Activated B cell treated with CpG ODN at 0.5 μM for 24 hours (primary cell): ENCODE measurements at places on chromosomes 3 and 15. TPM values are rescaled to one million over a fixed set of nuclear protein-coding genes. Genes with fewer than 3 reads are reported as not detected.
A peak's percentile ranks its signal among the peaks of the same experiment; 100 is the strongest.

GRCh38 chr3:65618599-65618998 lies 420.1 kb downstream of the MAGI1 start:
- H3K36me3 ChIP-seq = no peaks in the 10 kb centered on the region
- H3K4me3 ChIP-seq = no peak overlapping the region
- no peak for DNase-seq
- H3K27me3 ChIP-seq = no peaks in the 10 kb centered on the region
- H3K4me1 ChIP-seq = no peaks in the 10 kb centered on the region

- no peak overlapping the region for H3K4me3 ChIP-seq
- H3K27ac ChIP-seq = no peak overlapping the region
- peaks cover 15% of the 10 kb centered on the region for H3K27me3 ChIP-seq
- no peaks in the 10 kb centered on the region for H3K36me3 ChIP-seq
These were observed 42.8 kb upstream of the THSD4 start for GRCh38 chr15:71072423-71072822.

- peak overlapping the region; percentile 18 for H3K27ac ChIP-seq
- H3K4me1 ChIP-seq = peaks cover 60% of the 10 kb centered on the region
- H3K36me3 ChIP-seq = peaks cover 15% of the 10 kb centered on the region
- DNase-seq = no peak
These were observed 7.5 kb downstream of the ZNF710 start for GRCh38 chr15:90008607-90009006.

Gene GRK7
- total RNA-seq = not detected in 2 replicates

Gene SCN11A
- total RNA-seq = 0.16 and 0.20 TPM in 2 replicates

Gene FSD2
- not detected in 2 replicates for total RNA-seq

GRCh38 chr3:72322264-72322976 lies 525.8 kb downstream of the SHQ1 start:
- no peaks in the 10 kb centered on the region for H3K27me3 ChIP-seq
- H3K4me3 ChIP-seq = no peak overlapping the region
- no peaks in the 10 kb centered on the region for H3K4me1 ChIP-seq
- H3K36me3 ChIP-seq = no peaks in the 10 kb centered on the region

DNA sequence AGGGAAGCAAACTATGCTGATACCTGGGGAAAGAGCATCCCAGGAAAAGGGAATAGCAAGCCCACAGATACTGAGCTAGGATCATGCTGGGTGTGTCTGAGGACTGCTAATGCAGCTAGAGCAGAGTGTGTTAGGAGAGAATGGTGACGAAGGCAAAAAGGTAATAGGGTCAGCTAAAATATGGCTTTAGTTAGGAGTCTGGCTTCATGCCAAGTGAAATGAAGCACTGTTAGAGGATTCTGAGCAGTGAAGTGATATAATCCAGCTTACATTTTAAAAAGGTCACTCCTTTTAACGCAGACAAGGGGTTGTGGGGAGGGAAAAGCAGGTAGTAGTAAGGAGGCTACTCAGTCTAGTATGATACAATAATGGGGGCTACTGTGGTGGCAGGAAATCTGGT lies 30.4 kb downstream of the SECISBP2L start:
- H3K27ac ChIP-seq = no peak overlapping the region
- no peaks in the 10 kb centered on the region for H3K4me1 ChIP-seq
- DNase-seq = no peak
- peaks cover 73% of the 10 kb centered on the region for H3K36me3 ChIP-seq
- no peak overlapping the region for H3K4me3 ChIP-seq
- H3K27me3 ChIP-seq = no peaks in the 10 kb centered on the region

Gene GRM2
- 0.58 and 1.4 TPM in 2 replicates for total RNA-seq

GRCh38 chr3:40207796-40208195 lies 101.7 kb upstream of the EIF1B start:
- no peak overlapping the region for H3K27ac ChIP-seq
- H3K27me3 ChIP-seq = no peaks in the 10 kb centered on the region
- DNase-seq = no peak
- no peaks in the 10 kb centered on the region for H3K36me3 ChIP-seq
- H3K4me1 ChIP-seq = no peaks in the 10 kb centered on the region

Gene CPOX
- 17.3 and 17.5 TPM in 2 replicates for total RNA-seq

DNA sequence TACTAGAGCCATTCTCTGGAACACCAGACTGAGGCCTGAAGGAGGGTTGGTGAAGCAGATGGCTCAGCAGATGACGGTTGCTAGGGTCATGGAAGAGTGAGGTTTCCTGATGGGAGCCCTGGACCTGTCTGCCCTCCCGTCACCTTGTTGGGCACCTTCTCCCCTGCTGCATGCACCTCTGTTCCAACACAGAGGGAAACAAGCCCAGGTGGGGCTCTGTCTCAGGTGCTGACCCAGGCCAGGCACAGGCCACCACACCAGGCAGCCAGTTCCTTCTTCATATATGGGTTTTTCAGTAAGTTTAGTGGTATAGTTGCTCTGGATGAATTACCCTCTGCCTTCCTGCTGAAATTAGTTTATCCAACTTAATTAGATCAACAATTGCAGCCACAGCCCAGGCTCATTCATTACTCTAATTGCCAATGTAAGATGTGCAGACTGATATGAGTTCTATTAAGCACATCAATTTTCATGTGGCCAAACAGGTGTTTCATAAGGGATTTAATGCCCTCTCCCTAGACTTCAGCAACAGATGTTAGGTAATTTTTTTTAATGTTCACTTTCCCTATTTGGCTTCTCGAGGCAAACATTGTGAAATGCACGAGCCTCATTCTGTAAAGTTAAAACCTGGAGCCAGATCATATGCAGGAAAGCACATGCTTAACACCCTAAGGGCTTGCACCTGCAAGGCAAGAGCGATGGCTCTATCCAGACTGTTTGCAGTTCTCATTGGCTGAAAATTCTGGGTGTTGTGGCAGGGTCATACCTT lies 174.8 kb downstream of the CHDH start:
- no peak overlapping the region for H3K27ac ChIP-seq
- H3K4me3 ChIP-seq = no peak overlapping the region
- no peak for DNase-seq

- DNase-seq = no peak
- peak overlapping the region; percentile 38 for H3K4me3 ChIP-seq
- H3K27me3 ChIP-seq = no peaks in the 10 kb centered on the region
- H3K36me3 ChIP-seq = peaks cover 73% of the 10 kb centered on the region
- H3K4me1 ChIP-seq = peaks cover 57% of the 10 kb centered on the region
- H3K27ac ChIP-seq = peak overlapping the region; percentile 2
These were observed 3.3 kb downstream of the RPL15 start for GRCh38 chr3:23920151-23920655.

GRCh38 chr15:55283379-55284147 lies 6.0 kb downstream of the RAB27A start:
- H3K36me3 ChIP-seq = peaks cover 7% of the 10 kb centered on the region
- H3K4me3 ChIP-seq = no peak overlapping the region
- no peak overlapping the region for H3K27ac ChIP-seq
- no peaks in the 10 kb centered on the region for H3K27me3 ChIP-seq
- no peak for DNase-seq

- no peak overlapping the region for H3K4me3 ChIP-seq
- H3K27me3 ChIP-seq = no peaks in the 10 kb centered on the region
- DNase-seq = no peak
- H3K27ac ChIP-seq = no peak overlapping the region
These were observed 414.9 kb downstream of the NAALADL2 start for GRCh38 chr3:175274056-175274455.

- H3K36me3 ChIP-seq = no peaks in the 10 kb centered on the region
- no peaks in the 10 kb centered on the region for H3K27me3 ChIP-seq
- no peak for DNase-seq
These were observed 10.3 kb downstream of the ZBTB47 start for GRCh38 chr3:42663581-42664437.

DNA sequence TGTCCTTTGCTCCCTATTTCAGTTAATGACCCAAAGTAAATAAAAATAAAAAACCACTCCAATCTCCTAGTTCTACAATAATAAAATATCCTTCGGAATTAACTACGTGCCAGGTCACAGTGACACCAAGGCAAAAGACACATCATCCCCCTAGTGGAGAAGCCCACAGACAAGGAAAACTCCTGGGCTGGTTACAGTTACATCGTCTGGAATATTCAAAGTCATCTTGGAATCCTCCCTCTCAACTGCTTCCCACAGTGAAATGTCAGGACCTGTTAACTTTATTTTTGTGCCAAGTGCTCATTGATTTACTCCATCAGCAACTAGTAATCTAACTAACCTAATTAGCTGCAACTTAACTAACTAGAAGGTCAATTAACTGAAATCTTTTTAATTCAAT lies 349.3 kb downstream of the MAGI1 start:
- H3K4me1 ChIP-seq = no peaks in the 10 kb centered on the region
- no peaks in the 10 kb centered on the region for H3K36me3 ChIP-seq
- no peak overlapping the region for H3K27ac ChIP-seq
- no peak for DNase-seq
- H3K27me3 ChIP-seq = no peaks in the 10 kb centered on the region

Gene DGKG
- 3.9 and 4.2 TPM in 2 replicates for total RNA-seq

- no peak within 1 kb of the TSS for H3K4me3 ChIP-seq
- no peaks in the 10 kb centered on the region for H3K36me3 ChIP-seq
- no peaks in the 10 kb centered on the region for H3K4me1 ChIP-seq
- peaks cover 4% of the 10 kb centered on the region for H3K27me3 ChIP-seq
- DNase-seq = no peak
- no peak within 1 kb of the TSS for H3K27ac ChIP-seq
These were observed at the start of gene PLA2G4E for GRCh38 chr15:42020713-42021273. Gene PLA2G4E, minus strand, starts transcription at chr15:42021042. Its CDS starts 12 bp downstream, at chr15:42021030.

GRCh38 chr3:143935678-143936077 lies 35.9 kb upstream of the DIPK2A start:
- H3K27me3 ChIP-seq = peaks cover 18% of the 10 kb centered on the region
- H3K4me1 ChIP-seq = no peaks in the 10 kb centered on the region
- no peak overlapping the region for H3K27ac ChIP-seq
- H3K4me3 ChIP-seq = no peak overlapping the region
- no peak for DNase-seq

- peaks cover 29% of the 10 kb centered on the region for H3K4me1 ChIP-seq
- no peaks in the 10 kb centered on the region for H3K27me3 ChIP-seq
- H3K4me3 ChIP-seq = no peak overlapping the region
- no peak for DNase-seq
- H3K36me3 ChIP-seq = peaks cover 14% of the 10 kb centered on the region
- H3K27ac ChIP-seq = no peak overlapping the region
These were observed 42.0 kb downstream of the CD86 start for GRCh38 chr3:122097141-122097540.

- no peaks in the 10 kb centered on the region for H3K27me3 ChIP-seq
- H3K27ac ChIP-seq = no peak overlapping the region
- peaks cover 14% of the 10 kb centered on the region for H3K36me3 ChIP-seq
These were observed 128.6 kb downstream of the GSK3B start for GRCh38 chr3:119965692-119966091.

Gene MORC1
- not detected in 2 replicates for total RNA-seq

DNA sequence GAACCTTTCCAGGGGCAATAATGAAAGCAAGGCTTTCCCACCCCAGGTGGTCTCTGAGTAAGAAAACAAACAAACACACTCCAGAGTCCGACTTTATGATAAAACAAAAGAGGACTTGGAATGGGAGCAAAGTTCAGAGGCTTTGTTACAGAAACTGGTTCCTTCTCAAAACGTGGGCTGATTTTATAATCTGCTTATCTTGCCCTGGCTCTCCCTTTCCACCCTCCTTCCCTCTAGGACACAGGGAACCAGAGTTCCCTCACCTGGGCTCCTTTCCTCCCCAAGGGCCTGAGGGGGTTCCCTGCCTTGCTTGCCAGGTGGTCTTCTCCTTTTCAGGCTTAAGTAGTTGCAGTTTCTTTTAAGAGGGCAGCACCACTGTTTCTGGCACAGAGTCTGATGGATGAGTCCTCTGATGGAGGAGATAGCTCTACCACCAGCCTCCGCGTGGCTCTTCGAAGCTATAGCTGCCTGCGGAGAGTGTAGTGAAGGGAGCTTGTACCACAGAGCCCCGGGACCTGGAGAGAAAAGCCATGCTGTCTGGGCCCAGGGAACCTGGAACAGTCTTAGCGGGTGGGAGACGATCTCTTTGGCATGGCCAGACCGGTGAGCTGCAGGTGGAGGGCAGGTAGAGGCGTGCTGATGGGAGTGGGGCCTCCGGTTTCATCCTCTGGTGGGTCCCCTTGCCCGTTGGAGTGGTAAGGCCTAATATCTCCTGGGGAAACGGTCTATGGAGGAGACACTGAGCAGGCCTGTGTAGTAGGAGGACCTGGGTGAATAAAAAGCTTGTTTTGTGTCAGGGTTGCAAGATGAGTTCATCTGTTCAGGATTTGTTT lies 68.7 kb downstream of the SMAD6 start:
- no peaks in the 10 kb centered on the region for H3K27me3 ChIP-seq
- H3K4me1 ChIP-seq = peaks cover 3% of the 10 kb centered on the region
- H3K36me3 ChIP-seq = no peaks in the 10 kb centered on the region
- no peak overlapping the region for H3K27ac ChIP-seq

- no peaks in the 10 kb centered on the region for H3K4me1 ChIP-seq
- DNase-seq = no peak
- no peaks in the 10 kb centered on the region for H3K36me3 ChIP-seq
- no peak overlapping the region for H3K27ac ChIP-seq
- no peak overlapping the region for H3K4me3 ChIP-seq
These were observed 390.6 kb upstream of the WNT5A start for GRCh38 chr3:55877703-55878102.

DNA sequence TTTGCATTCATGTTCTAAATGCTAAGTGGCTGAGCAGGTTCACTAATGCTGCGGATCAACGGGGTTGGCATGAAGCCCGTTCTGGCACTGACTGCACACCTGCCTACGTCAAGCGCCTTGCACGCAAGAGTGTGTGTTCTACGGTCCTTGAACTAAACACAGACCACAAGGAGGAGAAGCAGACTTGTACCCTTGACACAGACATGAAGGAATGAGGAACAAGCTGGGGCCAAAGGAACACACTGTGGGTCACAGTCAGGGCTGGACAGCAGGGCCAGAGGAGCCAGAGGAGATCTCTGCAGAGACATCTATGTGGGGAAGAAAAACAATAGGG lies 48.0 kb upstream of the LDHAL6B start:
- H3K27ac ChIP-seq = no peak overlapping the region
- H3K4me3 ChIP-seq = no peak overlapping the region
- no peaks in the 10 kb centered on the region for H3K27me3 ChIP-seq
- H3K4me1 ChIP-seq = no peaks in the 10 kb centered on the region

GRCh38 chr3:42159706-42160472 lies 68.7 kb downstream of the TRAK1 start:
- no peak for DNase-seq
- H3K4me3 ChIP-seq = no peak overlapping the region
- peak overlapping the region; percentile 3 for H3K27ac ChIP-seq
- peaks cover 80% of the 10 kb centered on the region for H3K4me1 ChIP-seq
- H3K36me3 ChIP-seq = peaks cover 7% of the 10 kb centered on the region

GRCh38 chr15:48059791-48060190 lies 61.0 kb upstream of the SLC24A5 start:
- H3K36me3 ChIP-seq = no peaks in the 10 kb centered on the region
- H3K4me1 ChIP-seq = no peaks in the 10 kb centered on the region
- no peaks in the 10 kb centered on the region for H3K27me3 ChIP-seq

DNA sequence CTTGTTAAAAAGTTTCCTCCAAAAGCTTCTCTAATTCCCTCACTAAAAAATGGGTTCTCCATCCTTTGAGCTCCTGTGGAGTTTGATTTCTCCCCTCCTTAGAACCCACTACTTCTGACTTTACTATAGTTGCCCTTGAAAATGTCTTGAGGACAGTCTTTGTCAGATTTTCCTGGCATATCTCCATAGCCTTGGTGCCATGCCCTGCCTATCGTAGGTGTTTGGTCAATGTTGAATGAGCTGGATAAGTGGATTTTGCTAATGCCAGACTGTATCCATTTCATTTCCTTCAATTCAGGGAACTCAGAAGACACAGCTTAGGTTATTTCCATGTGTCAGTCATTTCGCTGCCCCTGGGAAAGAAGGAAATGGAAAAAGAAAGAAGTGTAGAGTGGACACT lies 40.6 kb downstream of the TMEM266 start:
- H3K36me3 ChIP-seq = no peaks in the 10 kb centered on the region
- H3K4me1 ChIP-seq = no peaks in the 10 kb centered on the region

- no peak overlapping the region for H3K27ac ChIP-seq
- H3K36me3 ChIP-seq = peaks cover 31% of the 10 kb centered on the region
- H3K4me3 ChIP-seq = no peak overlapping the region
- peaks cover 61% of the 10 kb centered on the region for H3K4me1 ChIP-seq
These were observed 10.6 kb downstream of the RAB7A start for GRCh38 chr3:128736601-128737000.

Gene EFCAB12
- 1.8 and 2.1 TPM in 2 replicates for total RNA-seq
